ENCODE measurements at places on chromosomes 3 and 15.
A peak's percentile ranks its signal among the peaks of the same experiment; 100 is the strongest.

DNA sequence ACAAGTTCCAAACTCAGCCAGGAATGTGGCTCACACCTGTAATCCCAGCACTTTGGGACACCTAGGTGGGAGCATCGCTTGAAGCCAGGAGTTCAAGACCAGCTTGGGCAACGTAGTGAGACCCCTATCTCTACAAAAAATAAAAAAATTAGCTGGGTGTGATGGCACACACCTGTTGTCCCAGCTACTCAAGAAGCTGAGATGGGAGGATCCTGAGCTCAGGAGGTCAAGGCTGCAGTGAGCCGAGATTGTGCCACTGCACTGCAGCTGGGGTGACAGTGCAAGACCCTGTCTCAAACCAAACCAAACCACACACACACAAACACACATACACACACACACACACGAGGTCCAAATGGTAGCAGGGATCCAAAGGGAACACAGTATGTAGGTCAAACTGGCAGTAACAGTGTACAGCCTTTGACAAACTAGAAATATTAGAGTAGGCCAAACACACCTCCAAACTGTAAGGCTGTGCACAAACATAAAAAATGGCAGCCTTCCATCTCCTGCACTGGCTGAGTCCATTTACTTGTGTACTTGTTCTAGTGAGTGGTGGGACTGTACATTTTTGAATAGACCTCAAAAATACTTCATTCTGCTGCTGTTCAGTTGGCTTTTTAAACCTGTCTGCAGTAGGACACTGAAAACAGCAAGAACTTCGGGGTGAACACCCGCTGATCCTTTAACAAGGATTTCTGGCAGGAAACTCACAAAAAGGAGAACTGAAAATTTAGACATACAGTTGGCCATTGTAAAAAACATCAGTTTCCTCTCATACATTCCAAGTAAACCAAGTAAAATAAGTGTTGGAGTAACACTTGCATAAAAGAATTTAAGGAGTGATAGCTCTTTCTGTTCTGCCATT is 33.6 kb downstream of the INTS14 start:
- no peak for DNase-seq

DNA sequence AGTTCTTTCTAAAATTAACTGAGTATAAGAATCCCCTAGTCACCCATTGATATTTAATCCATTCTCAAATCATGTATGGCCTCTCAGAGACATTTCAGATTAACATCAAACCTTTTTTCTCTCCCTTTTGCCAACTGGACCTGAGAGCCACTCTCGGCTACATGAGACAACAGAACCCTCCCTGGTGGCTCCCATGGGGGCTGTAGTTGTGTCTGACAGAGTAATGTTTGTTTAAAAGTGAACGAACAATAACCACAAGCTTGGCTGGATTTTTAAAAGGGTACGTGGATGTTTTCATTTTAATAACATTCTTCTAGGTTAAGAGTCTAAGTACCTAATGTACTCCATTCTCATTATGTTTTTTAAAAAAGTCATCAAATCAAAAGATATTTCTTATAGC is 37.1 kb downstream of the P3H2 start:
- no peak for DNase-seq

DNA sequence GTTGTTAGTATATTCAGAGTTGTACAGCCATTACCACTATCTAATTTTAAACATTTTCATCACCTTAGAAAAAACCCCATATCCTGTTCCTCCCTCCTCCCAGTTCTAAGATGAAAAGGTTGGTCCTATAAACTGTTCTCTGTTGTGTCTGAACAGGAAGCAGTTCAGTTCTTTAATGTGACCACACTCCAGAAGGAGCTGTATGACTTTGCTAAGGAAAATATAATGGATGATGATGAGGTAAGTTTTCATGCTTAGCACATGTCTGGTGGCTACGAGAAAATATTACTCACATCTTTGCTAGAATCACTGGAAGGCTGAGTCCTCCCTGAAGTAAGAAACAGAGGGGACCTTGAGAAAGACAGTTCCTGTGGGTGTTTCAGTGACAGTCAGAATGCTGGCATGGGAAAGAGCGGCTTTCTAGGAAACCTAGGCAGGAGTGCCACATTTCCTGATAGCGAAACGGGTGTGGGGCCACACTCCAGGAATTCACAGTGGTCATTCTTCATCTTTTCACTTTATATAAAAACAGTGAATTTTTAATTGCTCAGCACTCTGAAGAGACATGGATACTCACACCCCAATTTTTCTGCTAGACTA is 20.3 kb downstream of the CRTAP start:
- peak; percentile 36 for DNase-seq

- peak; percentile 70 for DNase-seq
Measured at GRCh38 chr3:15610082-15610759, 8.7 kb downstream of the BTD start.

- DNase-seq = no peak
Measured at GRCh38 chr15:31615643-31616415, 289.2 kb downstream of the KLF13 start.

DNA sequence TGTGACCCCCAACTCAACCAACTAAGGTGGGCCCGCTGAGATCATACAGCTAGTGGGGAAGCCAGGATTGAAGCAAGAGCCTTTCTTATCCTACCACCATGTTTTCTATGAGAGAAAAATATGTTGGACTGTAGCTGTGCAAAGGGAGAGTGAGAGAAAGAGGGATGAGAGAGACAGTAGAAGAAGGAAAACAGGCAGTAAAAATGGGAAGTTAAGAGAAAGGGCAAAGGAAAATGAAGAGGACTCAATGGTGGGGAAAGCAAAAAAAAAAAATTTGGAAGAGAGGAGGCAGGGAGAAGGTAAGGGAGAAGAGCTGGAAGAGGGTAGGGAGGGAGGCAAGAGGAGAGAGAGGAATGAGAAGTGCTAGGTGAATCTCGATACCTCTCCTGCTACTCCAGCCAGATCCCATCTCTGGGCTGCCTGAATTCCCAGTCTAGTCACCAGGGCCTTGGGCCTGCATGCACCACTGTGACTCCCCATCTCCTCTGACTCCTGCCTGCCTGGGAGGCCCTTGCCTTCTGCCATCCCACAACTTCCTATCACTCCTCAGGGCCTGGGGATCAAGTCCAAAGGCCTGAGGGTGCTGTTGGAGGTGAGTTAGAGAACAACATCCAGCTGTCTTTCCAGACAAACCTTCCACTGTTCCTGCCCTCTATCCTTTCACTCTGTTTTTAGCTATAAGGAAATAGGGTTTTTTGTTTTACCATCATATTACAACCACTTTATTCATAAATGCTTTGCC is 15.7 kb downstream of the FAM81A start:
- DNase-seq = no peak

GRCh38 chr3:87987952-87988351 is 70.9 kb downstream of the CGGBP1 start:
- DNase-seq = no peak

- no peak for DNase-seq
Measured at GRCh38 chr3:156341831-156342416, 213.0 kb downstream of the SSR3 start.

GRCh38 chr3:174387736-174388135 is 471.4 kb upstream of the NAALADL2 start:
- DNase-seq = no peak

GRCh38 chr3:11455956-11456355 is 183.8 kb downstream of the ATG7 start:
- DNase-seq = peak; percentile 32

GRCh38 chr3:55458181-55458790 is 28.8 kb downstream of the WNT5A start:
- DNase-seq = no peak

DNA sequence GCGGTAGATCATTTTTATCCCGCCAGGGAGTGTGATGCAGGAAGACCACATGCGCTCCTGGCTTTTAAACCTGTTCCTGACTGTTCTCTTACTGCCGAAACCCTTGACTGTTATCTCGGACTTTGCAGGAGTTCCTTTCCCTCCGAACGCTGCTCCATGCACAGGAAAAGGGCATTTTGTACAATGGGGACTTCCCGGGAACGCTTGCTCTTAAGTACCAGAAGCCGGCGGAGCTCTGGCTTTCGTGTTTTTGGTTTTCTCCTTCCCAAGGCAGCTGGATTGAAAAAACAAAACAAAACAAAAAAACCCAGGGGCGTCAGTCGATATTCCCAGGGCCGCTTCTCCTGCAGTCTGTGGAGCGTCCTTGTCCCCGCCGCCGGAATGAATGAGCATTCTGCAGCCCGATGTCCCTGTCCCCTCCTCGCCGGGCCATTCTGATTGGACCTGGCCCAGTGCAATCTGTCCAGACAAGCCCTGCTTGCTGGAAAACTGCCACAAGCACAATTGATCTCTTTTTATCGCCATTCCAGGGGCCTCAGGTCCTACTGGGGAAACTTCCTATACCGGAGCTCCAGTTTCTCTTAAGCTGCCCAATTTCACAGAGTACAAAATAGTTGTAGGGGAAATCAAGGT is 44.8 kb downstream of the SLC6A1 start:
- no peak for DNase-seq

- DNase-seq = no peak
Measured at GRCh38 chr15:59446232-59446957, 8.4 kb downstream of the FAM81A start.

DNA sequence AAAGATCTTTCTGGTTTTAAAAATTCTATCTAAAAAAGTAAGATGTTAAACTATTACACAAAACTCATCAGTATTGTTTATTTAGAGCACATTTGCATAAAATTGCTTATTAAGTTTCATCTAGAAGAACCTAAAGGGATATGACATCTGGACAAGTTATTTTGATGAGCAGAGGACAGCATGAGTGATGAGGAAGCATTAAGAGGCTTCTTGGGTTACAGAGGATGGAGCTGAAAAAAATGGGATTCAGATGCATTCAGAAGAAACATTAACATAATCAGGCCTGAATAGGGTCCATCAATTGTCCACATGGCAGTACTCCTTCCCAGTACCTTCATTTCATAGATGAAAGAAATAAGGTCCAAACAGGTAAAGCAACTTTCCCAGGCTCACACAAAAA is 41.6 kb downstream of the IMPG2 start:
- DNase-seq = no peak

GRCh38 chr3:188244395-188244861 is 90.5 kb downstream of the LPP start:
- peak; percentile 82 for DNase-seq

- DNase-seq = no peak
Measured at GRCh38 chr3:76505202-76505845, 534.6 kb upstream of the ROBO2 start.

- peak; percentile 30 for DNase-seq
Measured at GRCh38 chr15:100703032-100703578, 100.7 kb downstream of the ASB7 start.

DNA sequence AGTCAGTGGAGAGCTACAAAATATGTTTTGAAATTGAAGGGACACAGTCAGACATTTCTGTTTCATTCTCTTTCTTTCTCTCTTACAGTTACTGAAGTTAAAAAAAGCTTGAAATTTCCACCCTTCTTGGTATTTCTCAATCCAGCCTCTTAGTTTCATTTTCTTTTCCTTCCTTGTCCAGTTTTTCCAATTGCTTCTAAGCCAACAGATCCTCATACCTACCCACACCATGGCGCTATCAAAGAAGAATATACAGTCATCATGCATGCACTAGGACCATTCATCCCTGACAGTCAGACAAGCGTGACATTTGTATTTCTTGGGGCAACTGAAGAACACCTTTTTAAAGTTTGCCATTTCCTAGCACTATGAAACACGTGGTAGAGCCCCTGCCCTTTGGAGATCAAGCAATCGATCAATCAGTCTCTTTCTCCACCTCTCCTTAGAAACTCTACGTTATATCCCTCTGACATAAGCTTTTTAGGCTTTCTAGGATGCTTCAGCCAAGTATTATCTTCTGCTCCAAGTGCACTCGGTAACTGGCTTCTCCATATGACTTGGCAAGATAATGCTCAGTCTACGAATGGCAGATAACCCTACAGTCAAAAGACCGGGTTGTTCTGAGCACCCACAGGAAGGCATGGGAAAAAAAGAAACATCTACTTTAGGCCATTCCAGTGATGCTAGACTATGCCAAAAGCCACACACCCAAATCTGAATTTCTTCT is 65.4 kb downstream of the FBN1 start:
- no peak for DNase-seq

DNA sequence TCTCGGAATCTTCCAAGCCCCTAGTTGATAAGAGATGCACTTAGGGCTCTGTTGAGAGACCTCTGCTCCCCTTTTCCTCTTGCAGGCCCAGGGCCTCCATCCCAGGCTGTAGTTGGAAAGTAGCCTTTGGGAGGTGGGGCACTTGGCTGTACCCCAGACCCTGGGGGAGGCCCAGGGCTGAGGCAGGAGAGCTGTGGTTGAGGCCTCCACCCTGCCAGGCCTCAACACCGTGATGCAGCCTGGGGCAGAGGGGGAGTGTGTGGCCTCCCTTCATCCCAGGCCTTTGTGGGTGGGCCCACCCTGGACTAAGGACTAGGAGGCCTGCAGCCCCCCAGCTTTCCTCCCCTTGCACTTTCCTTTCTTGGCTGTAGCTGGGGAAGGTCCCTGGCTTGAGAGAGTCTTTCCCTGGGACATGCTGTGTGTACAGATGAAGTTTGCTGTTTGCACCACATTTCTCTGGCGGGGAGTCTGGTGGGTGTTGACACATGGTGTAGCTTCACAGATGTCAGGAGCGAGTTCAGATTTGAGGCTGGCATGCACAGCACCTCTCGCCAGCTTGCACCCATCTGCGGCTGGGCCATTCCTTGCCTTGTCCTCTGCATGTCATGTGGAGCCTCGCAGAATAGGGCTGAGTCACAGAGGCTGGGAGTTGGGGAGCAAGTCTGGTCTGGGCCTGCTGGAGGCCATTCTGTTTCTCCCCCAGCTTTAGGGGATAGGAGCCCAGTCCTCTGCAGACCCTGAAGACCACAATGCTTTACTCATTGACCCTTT is 13.7 kb downstream of the PLEKHO2 start:
- DNase-seq = peak; percentile 70

- no peak for DNase-seq
Measured at GRCh38 chr3:30639937-30640336, 33.5 kb downstream of the TGFBR2 start.
